Activated CD4-positive, alpha-beta T cell treated with anti-CD3 and anti-CD28 coated beads for 4 hours (primary cell): ENCODE measurements at places on chromosomes 2 and 18.

GRCh38 chr2:182187130-182187529 is 201.5 kb downstream of the PPP1R1C start:
- no peak for DNase-seq

DNA sequence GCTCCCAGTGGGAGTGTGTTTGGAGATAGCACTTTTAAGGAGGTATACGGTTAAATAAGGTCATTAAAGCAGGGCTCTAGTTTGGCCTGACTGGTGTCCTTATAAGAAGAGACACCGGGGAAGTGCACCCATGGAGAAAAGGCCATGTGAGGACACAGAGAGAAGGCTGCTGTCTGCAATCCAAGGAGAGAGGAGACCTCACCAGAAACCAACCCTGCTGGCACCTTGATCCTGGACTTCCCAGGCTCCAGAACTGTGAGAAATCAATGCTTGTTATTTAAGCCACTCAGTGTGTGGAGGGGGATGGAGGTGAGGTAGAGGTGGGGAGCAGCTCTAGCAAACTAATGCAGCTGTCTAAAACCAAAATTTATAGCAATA is 62.0 kb downstream of the RPL31 start:
- no peak for DNase-seq

DNA sequence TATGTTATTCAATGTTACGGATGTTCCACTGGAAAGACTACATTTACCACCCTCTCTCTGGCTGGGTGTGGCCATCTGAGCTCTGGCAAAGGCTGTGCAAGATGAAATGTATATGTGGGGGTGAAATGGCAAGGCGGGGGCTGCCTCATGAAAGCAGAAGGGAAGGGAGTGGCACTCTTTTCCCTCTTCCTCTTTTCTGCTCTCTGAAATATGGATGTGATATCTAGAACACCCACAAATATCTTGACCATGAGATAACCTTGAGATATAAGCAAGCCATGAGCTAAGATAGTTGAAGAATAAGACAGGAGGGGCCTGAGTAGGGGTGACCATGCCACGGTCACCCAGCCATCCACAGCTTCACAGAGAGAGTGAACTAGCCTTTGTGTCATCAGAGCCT is 367.8 kb upstream of the ID2 start:
- no peak for DNase-seq

DNA sequence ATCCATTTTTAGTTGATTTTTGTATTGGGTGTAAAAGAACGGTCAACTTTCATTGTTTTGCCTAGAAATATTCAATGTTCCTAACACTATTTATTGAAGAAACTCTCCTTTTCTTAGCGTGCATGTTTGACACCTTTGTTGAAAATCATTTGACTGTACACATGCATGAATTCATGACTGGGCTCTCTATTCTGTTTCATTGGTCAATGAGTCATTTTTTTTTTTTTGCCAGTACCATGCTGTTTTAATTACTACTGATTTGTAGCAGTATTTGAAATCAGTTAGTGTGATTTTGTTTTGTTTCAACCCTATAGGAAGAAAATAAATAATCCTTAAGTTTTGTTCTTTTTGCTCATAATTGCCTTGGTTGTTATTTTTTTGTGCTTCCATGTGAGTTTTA is 828.7 kb downstream of the SUCLG1 start:
- no peak for DNase-seq

- no peak for DNase-seq
Observed at GRCh38 chr2:45024600-45025291, 15.5 kb upstream of the SIX2 start.

- no peak for DNase-seq
Observed at GRCh38 chr2:45242161-45242741, 233.0 kb upstream of the SIX2 start.

GRCh38 chr18:57749604-57749970 is 53.5 kb downstream of the ATP8B1 start:
- DNase-seq: no peak

- no peak for DNase-seq
Observed at GRCh38 chr18:9941103-9941502, 27.3 kb downstream of the VAPA start.

GRCh38 chr2:16013359-16013911 is 73.1 kb downstream of the MYCN start:
- DNase-seq: no peak

GRCh38 chr2:221198309-221198708 is 373.8 kb downstream of the EPHA4 start:
- no peak for DNase-seq

GRCh38 chr2:129758784-129759471 is 220.5 kb upstream of the RAB6C start:
- DNase-seq: no peak

GRCh38 chr2:48715042-48715899 is 40.3 kb downstream of the LHCGR start:
- no peak for DNase-seq

- DNase-seq: no peak
Observed at GRCh38 chr2:17830053-17831034, 14.1 kb downstream of the MSGN1 start.

GRCh38 chr18:9876212-9876866 is 9.4 kb upstream of the TXNDC2 start:
- no peak for DNase-seq

- no peak for DNase-seq
Observed at GRCh38 chr2:9543557-9543956, 12.1 kb downstream of the ADAM17 start.

DNA sequence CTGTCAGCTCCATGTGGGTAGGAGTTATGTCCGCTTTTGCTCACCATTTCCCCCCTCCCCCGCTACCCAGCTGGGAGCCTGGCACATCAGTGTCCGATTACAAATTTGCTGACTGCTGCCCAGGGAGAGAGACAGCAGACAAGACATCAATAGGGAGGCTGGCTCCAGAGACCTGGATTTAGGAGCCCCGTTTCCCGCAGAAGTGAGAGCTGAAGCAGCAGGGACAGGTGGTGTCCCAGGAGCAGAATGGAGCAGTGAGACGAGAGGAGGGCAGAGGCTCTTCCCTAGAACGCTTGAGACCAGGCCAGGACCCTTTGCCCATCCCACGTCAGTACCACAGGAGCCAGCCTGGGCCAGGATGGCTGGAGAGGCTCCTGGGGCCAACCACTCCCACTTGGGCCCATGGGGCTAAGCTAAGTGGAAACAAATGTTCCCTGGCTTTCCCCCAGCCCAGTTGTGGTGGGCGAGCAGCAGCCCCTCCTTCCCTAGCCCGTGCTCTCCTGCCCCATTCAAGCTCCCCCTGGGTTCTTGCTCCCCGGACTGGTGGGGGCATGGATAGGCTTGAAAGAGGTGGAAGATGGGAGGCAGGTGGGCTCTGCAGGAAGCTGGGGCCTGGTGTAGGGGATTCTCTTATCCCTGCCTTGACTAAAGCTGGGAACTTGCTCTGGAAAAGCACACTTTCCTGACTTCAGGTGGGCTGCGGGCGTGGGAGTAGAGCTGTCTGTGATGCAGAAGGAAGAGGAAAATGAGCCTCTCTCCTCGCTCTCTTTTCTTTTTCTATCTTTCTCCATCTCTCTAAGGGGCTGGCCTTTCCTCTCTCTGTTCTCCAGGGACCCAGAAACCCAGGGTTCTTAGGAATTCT is 4.1 kb upstream of the WNT6 start:
- no peak for DNase-seq

DNA sequence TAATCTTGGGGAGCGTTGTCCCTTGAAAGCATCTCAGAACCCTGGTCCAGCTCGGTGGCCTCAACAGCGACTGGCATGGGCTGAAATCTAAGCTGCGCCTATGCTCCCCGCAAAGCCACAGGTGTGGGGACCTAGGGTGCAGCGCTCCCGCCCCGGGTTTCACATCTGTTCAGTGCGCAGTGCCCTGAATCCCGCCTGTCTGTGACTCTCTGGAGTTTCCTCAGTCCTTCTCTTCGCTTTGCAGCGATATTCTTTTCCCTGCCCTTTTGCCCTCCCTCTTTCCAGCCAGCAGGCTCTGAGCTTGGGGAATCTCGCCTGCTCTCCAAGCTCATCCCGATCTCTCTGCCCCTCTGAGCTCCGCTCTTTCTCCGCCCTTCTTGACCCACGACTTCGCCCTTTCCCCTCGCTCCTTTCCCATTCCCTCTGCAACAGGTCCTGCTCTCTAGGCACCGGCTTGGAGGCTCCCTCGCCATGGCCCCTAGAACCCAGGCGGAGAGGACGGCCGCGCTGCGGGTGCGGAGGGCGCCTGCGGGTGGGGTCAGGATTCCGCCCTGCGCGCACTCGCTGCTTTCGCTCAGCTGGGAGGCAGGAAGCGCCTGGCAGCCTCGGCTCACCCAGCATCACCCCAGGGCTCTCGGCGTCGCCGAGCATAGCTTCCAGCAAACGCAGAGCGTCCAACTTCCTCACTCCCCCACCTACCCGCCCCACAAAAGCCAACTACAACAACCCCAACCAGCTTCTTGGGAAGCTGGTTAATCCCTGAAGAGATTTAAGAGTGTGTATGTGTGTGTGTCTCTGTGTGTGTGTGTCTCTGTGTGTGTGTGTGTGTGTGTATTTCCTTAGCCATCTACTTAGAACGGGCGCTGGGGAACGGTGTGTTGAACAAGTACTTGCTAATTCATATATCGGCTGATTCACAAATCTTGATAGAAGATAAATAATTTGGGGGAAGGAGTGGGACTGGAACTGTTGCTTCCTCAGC is 1.1 kb downstream of the GRP start:
- no peak for DNase-seq

DNA sequence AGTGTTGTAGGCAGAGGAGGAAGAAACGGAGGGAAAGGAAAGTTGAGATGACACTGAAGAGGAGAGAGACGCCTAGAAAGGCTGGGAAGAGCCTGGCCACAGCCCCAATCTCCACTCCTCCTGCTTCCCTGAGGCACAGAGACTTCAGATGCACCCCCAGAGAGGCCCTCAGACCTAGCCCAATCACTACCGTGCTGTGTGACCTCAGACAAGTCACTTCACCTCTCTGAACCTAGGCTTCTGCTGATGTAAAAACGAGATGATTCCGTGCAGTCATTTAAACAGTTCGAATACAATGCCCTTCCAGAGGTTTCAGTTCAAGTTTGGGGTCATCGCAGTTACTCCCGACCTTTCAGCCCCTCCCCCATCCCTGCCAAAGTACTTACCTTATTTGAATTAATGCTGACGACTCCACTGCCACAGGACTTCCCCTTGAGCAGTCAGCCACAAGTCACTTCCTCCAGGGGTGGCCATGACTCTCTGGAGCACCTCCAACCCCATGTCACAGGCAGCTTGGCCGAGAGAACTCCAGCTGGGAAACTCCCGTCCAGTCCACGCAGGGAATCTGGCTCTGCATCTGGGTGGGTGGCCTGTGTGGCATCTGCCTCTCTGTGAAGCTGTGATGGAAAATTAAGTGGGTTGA is 105.2 kb upstream of the ID2 start:
- DNase-seq: peak; percentile 23

DNA sequence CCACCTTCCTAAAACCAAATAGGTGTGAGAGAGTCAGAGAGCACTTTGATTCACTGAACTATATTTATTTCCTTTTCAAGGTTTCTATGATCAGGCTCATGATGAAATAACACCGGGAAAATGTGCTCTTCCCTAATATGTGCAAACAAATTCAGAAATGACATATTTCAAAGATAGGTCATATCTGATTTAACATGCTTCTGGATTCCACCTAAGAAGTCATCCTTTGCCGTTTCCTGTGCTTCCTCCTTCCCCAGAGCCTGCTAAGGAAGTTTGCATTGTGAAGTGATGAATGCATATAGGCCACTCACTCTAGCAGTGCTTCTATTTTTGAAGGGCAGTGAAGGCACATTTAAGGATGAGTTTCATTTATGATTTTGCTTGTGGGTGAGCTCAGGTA is 327.6 kb downstream of the TDRD15 start:
- no peak for DNase-seq

GRCh38 chr2:43221124-43221762 is 5.2 kb downstream of the ZFP36L2 start:
- peak; percentile 26 for DNase-seq

DNA sequence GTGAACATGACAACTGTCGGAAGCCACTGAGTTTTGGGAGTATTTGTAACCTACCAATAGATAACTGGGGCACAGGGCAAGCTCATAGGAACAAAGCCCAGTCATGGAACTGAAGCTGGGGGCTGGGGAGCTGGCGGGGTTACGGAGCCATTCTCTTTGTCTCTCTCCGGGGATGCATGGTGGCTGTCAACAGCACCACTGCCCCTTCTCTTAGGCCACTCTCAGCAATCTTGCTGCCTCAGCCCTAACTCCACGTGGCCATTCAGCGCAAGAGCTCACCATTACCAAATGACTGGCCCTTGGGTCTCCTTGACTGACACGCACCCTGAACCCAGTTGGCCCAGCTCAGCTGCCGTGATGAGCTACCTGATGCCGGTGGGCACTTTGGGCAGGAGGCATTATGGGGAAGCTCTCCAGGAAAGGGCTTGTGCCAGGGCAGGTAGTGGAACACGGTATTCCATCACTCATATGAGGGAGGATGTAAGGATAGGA is 33.6 kb upstream of the ODC1 start:
- DNase-seq: no peak

- no peak for DNase-seq
Observed at GRCh38 chr2:205273627-205274026, 408.7 kb upstream of the NRP2 start.

DNA sequence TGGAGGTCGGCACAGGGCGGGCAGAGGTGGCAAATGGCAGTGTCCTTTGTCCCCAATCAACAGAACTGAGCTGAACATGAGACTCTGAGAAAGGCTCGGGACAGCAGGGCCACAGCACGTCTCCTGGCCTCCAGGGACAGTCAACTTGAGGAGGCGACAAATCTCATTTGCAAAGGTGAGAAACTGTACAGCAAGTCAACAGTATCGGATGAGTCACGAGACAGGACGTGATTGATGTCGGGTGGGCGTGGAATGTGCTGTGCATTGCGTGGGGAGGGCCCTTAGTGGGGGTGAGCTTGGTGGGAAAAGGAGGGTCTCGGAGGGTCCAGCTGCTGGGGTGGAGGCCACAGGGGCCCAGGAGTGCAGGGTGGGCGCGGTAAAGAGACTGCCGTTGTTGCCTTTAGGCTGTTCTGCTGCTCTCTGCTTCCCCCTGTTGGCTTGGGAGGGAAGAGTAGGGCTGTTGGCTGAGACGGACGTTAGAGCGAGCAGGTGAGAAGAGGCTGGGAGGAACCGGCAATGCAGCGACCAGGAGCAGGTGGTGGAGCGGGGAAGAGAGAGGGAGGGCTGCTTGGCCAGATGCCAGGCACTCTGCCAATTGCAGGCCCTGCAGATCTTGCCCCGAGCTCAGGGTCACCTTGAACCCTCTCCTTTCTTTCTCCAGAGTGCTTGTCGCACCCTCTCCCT is 164.3 kb downstream of the BCL2 start:
- peak; percentile 87 for DNase-seq
